ENCODE measurements at places on chromosomes 2 and 18. TPM values are rescaled to one million over a fixed set of nuclear protein-coding genes. Genes with fewer than 3 reads are reported as not detected.
A peak's percentile ranks its signal among the peaks of the same experiment; 100 is the strongest.

- no peaks in the 10 kb centered on the region for H3K36me3 ChIP-seq
- H3K4me1 ChIP-seq, result no peaks in the 10 kb centered on the region
- H3K27me3 ChIP-seq, result no peaks in the 10 kb centered on the region
- no peak overlapping the region for H3K4me3 ChIP-seq
These were observed 26.1 kb downstream of the GAD1 start for GRCh38 chr2:170842785-170843184.

IRS1 gene
- total RNA-seq, result 12.4 TPM

PROKR1 gene
- total RNA-seq, result not detected

DNA sequence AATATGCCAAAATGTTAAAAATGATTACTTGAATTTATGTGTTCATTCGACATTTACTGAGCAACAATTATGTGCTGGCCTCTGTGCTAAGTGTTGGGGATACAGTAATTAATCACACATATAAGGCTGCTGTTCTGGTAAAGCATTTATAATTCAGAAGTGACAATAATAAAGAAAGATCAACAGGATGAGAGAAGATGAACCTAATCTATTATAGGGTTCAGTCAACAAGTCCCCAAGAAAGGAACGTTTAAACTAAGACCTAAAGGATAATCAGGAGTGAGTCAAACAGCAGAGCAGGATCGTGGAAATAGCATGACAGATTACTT is 60.1 kb upstream of the COX7A2L start:
- no peak overlapping the region for H3K4me3 ChIP-seq
- H3K27ac ChIP-seq, result no peak overlapping the region

GRCh38 chr18:68714366-68714711 is 569 bp downstream of the TMX3 start:
- DNase-seq, result no peak
- peak overlapping the region; percentile 69 for H3K27ac ChIP-seq
- no peaks in the 10 kb centered on the region for H3K27me3 ChIP-seq
- no peaks in the 10 kb centered on the region for H3K4me1 ChIP-seq
- H3K36me3 ChIP-seq, result no peaks in the 10 kb centered on the region

GRCh38 chr2:18788592-18788991 is 199.2 kb upstream of the NT5C1B start:
- no peaks in the 10 kb centered on the region for H3K4me1 ChIP-seq
- no peaks in the 10 kb centered on the region for H3K27me3 ChIP-seq
- no peak overlapping the region for H3K4me3 ChIP-seq
- DNase-seq, result no peak
- H3K36me3 ChIP-seq, result no peaks in the 10 kb centered on the region

DNA sequence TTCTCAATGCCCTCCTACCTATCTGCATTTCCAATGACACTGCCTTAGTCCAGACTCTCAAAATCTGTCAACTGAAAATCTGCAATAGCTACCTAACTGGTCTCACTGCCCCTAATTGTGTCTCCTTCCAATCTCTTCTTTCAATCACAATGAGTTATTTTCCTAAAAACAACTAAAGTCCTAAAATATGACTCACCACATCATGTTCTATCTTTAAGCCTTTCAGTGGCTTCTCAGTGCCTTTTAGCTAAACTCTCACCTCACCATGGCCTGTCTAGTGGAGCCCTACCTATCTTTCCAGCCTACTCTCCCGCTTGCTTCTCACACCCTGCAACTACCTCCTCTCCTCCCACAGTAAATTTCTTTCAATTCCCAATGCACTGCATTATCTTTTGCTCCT is 220.9 kb upstream of the PKDCC start:
- no peak overlapping the region for H3K4me3 ChIP-seq
- no peaks in the 10 kb centered on the region for H3K36me3 ChIP-seq
- DNase-seq, result no peak
- H3K27ac ChIP-seq, result no peak overlapping the region

- no peak overlapping the region for H3K4me3 ChIP-seq
- H3K4me1 ChIP-seq, result no peaks in the 10 kb centered on the region
- H3K27ac ChIP-seq, result no peak overlapping the region
- no peaks in the 10 kb centered on the region for H3K27me3 ChIP-seq
- no peak for DNase-seq
These were observed 183.3 kb downstream of the ASXL3 start for GRCh38 chr18:33761363-33761762.

IL1F10 gene
- not detected for total RNA-seq

- no peaks in the 10 kb centered on the region for H3K36me3 ChIP-seq
- no peaks in the 10 kb centered on the region for H3K27me3 ChIP-seq
- no peak overlapping the region for H3K27ac ChIP-seq
- no peaks in the 10 kb centered on the region for H3K4me1 ChIP-seq
- DNase-seq, result no peak
- no peak overlapping the region for H3K4me3 ChIP-seq
These were observed 47.3 kb upstream of the PUM2 start for GRCh38 chr2:20397811-20398447.

DNA sequence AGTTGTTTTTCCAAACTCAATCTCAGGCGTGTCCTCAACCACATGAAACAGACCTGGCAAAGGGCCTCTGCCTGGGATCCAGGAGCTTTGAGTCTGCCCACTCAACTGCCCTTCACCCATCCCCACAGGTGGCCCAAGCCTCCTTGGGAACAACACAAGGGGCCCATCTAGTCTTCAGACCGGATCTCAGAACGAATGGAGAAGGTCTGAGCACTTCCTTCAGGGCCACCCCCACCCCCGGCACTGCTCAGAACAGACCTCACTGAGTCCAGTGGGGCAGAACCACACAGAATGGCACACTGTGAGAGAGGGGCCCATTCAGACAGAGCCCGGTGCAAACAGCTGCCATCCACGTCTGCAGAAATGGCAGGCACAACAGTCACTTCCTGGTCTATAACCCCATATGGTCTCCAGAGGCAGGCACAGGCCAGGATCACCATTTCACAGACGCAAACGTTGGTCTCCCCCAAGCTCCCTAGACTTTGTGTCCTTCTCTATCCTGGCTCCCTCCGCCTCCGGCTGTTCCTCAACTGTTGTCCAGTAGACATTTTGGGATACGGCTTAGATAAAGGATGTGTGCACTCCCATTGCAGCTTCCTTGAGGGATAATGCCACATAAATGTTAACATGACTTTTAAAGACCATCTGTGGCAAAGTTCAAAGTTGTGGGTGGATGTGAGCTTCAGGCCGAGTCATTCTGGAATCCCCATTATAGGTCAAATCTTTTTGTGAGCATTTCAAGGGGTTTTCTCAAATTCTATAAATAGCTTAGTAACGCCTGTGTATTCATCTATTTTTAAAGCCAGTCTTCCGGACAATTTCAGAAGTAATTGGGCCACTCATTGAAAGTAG is 149.7 kb downstream of the SMAD7 start:
- DNase-seq, result peak; percentile 9
- no peak overlapping the region for H3K4me3 ChIP-seq
- H3K27me3 ChIP-seq, result no peaks in the 10 kb centered on the region

GRCh38 chr2:219461047-219461514 is 26.4 kb downstream of the SPEG start:
- no peaks in the 10 kb centered on the region for H3K4me1 ChIP-seq
- peak overlapping the region; percentile 98 for H3K27ac ChIP-seq
- H3K36me3 ChIP-seq, result no peaks in the 10 kb centered on the region
- peak overlapping the region; percentile 19 for H3K4me3 ChIP-seq
- DNase-seq, result peak; percentile 82
- no peaks in the 10 kb centered on the region for H3K27me3 ChIP-seq

DNA sequence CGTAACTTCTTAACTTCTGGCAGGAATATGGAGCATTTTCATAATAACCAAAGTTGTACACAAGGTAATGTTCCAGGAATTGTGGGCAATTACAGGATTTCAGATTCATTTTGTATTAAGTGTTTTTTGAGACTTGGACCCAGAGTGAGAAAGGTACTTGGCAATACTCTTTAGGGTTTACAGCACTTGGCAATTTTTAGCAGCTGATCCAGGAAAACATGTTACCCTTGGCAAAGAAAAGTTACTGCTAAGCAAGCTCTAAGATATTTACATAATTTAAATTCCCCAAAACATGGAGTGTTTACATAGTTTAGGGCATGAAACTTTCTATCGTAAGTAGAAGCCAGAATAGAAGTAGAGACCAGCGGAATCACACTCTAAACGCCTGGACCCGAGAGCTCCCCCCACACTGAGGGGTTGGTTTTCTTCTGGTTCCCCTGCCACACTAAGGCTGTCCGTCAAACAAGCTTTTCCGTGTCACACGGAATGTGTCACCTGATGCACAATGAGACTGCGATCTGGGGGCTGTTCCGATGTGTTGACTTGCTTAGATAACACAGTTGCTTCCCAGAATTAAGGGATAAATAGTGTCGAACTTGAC is 177.1 kb downstream of the PTGR3 start:
- H3K27me3 ChIP-seq, result no peaks in the 10 kb centered on the region
- no peak overlapping the region for H3K4me3 ChIP-seq
- DNase-seq, result no peak
- H3K4me1 ChIP-seq, result no peaks in the 10 kb centered on the region
- no peaks in the 10 kb centered on the region for H3K36me3 ChIP-seq
- H3K27ac ChIP-seq, result no peak overlapping the region

OTOS gene
- total RNA-seq, result not detected

DNA sequence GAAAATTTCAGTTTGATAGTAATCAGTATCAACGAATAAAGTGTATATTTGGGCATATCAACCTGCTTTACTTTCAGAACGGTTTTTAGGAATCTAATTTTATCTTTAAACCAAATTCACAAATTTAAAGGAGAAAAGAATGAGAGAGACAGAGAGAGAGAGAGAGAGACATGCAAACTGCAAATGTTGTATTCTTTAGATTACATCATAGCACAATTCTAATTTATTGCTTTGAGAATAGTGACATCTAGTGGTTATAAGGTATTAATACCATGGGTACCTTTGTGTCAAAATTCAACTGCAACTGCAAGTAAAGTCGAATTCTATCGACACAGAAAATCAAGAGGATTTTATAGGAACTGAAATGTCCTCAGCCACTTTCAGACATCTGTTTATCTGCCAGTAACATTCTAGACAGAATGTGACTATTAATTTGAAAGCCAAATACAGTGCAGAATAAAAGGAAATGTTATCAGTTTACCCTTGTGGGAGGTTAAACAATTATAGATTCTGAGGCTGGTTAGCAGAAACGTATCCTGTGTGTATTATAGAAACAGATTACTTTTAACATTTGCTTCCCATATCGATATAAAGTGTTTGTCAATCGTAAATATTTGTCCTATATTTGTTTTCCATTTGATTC is 529.8 kb upstream of the VRK2 start:
- no peaks in the 10 kb centered on the region for H3K36me3 ChIP-seq
- DNase-seq, result no peak
- H3K4me3 ChIP-seq, result no peak overlapping the region
- H3K4me1 ChIP-seq, result no peaks in the 10 kb centered on the region

DNA sequence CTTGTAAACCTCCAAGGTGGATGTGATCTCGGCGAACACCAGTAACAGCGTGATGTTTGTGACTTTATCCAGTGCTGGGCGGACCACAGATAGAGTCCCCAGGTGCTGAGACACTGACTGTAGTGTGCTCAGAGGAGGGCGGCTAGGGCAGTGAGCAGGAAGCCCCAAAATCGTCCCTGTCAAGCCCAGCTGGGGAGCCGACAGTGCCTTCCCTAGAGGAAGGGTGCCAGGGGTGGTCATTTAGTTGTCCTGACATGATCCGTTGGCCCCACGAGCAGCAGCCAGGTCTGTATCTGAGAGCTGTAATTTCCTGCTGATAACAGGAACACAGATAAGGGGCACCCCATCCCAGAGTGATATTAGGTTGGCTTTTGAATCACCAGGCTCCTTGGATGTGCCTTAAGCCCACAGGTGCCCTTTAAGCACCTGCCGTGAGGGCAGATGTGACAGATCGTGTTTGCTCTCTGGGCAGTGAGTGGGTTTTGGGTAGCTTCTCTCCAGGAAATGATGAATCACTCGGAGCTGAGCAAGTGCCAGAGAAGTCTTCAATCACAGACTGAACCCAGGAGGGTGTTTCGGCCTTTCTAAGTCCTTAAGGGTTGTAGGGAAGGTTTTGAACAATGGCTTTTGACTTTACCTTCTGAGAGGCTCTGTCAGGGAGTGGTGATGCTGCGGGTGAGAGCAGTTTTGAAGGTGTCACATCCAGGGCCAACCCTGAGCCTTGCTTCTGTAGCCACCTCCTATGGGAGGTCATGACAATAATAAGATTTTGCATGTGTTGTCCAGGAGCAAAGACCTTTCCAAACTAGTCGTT is 7.7 kb downstream of the LPIN1 start:
- no peak overlapping the region for H3K4me3 ChIP-seq
- no peaks in the 10 kb centered on the region for H3K27me3 ChIP-seq
- H3K27ac ChIP-seq, result peak overlapping the region; percentile 70
- H3K4me1 ChIP-seq, result peaks cover 21% of the 10 kb centered on the region
- H3K36me3 ChIP-seq, result no peaks in the 10 kb centered on the region

GRCh38 chr2:67919490-67919889 is 143.3 kb downstream of the C1D start:
- no peaks in the 10 kb centered on the region for H3K4me1 ChIP-seq
- no peaks in the 10 kb centered on the region for H3K36me3 ChIP-seq
- H3K27me3 ChIP-seq, result no peaks in the 10 kb centered on the region
- no peak overlapping the region for H3K27ac ChIP-seq
- no peak for DNase-seq
- H3K4me3 ChIP-seq, result no peak overlapping the region

GULP1 gene
- 14.3 TPM for total RNA-seq

RRM2 gene
- total RNA-seq, result 27.2 TPM

- no peaks in the 10 kb centered on the region for H3K36me3 ChIP-seq
- no peaks in the 10 kb centered on the region for H3K4me1 ChIP-seq
- H3K27me3 ChIP-seq, result no peaks in the 10 kb centered on the region
- H3K27ac ChIP-seq, result no peak overlapping the region
- no peak for DNase-seq
- no peak overlapping the region for H3K4me3 ChIP-seq
These were observed 350.2 kb downstream of the RIT2 start for GRCh38 chr18:42765302-42765701.

ZNF397 gene
- total RNA-seq, result 6.1 TPM

DNA sequence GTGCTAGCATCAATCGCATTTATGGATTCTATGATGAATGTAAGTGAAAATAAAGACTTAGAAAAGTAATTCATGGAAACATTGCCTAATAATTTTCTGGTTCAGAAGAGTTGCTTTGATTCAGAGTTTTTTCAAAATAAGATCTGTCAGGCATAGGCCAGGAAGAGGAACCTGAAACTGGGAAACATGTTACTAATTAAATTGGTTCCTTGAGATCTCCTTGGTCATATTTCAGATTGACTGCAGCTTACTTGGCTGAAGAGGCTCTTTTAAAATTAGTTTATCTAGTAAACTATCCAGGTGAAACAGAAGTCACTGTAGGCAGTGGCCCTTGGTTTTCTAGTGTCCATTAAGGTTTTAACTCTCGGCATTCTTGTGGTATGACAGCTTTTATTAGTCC is 27.4 kb downstream of the PPP1CB start:
- no peaks in the 10 kb centered on the region for H3K36me3 ChIP-seq
- H3K4me1 ChIP-seq, result peaks cover 12% of the 10 kb centered on the region
- no peak overlapping the region for H3K4me3 ChIP-seq
- H3K27me3 ChIP-seq, result no peaks in the 10 kb centered on the region
- no peak overlapping the region for H3K27ac ChIP-seq

DNA sequence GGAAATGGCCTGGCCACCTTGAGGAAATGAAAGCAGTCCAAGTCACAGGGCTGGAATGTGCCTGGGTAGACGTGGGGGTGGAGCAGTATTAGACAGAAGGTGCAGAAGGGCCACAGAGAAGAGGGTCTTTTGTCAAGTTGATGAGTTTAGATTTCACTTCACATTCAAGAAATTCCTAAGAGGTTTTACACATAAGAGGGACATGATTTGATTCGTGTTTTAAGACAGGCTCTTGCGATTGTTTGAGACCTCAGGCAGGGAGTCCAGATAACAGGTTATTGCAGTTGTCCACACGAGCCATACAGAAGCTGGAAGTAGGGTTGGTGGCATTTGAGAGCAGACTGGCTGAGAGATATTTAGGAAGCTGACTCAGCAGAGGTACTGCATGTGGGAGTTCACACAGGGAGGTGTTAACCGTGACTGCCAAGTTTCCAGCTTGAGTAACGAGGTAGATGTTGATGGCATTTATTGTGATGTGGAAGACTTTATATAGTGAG is 64.6 kb downstream of the NEB start:
- H3K36me3 ChIP-seq, result no peaks in the 10 kb centered on the region
- H3K4me3 ChIP-seq, result no peak overlapping the region
- H3K4me1 ChIP-seq, result no peaks in the 10 kb centered on the region
- H3K27me3 ChIP-seq, result no peaks in the 10 kb centered on the region

All from uterus (tissue), 4 donors.